ENCODE measurements at places on chromosomes 11 and 22.

- DNase-seq: peak; percentile 96
Observed at GRCh38 chr11:12137938-12138731, 27.7 kb downstream of the MICAL2 start.

DNA sequence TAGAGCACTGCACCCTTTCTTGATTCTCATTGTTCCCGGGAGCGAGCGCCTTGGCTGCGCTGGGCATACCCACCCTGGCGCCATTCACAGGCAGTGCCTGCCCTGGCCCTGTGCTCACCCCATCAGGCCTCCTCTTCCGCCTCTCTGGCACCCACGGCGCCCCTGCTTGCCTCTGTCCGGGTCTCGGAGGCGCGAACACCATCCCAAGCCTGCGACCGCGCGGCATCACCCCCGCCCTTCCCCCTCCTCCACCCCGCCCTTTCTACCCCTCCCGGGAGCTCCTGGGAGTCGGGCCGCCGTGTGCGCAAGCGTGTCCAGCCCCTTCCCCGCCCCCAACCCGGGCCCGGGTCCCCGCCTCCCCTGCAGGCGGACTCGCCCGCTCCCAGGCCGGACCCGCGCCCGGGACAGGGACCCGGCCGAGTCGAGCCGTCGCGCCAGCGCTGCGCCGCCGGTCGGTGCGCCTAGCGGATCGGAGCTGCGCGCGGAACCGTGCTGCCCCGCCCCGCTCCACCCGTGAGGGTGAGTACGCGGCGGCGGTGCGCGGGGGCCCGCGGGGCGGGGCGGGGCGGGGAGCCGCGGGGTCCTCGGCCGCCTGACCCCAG, at the start of gene ST3GAL4:
TSS of gene ST3GAL4 (plus strand) at position 363 of the 602 bp plus-strand sequence. CDS start 50,470 bp downstream, outside the sequence.
- DNase-seq: peak; percentile 36

DNA sequence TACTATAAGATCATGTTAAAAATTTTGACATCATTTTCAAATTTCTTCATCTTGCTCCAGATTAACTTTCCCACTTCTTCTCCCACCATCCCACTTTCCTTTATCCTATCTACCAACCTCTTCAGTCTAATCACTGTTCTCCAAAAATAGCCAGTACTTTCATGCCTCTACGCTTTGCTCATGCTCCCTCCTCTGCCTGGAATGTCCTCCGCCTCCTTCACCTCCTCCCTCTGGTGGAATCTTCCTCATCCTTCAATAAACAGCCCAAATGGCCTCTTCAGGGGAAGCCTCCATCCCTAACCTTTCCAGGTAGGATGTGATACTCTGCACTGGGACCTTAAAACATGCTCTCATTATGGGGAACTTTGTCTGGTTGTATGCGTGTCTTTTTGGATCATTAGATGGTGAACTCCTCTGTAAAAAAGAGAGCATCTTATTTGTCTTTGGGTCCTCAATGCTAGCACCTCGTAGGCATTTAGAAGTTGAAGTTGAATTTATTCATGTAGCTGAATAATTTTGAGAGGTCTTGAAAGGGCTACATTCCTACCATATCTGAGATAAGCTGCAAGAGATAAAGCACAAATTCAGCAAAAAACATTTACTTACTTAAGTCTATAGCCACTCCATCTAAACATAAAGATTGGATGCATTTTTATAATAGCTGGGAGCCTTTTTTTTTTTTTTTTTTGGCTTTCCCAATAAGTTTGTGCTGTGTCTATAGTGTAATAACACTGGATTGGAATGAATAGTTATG, 8.0 kb upstream of the CSRP3 start:
- DNase-seq: no peak

DNA sequence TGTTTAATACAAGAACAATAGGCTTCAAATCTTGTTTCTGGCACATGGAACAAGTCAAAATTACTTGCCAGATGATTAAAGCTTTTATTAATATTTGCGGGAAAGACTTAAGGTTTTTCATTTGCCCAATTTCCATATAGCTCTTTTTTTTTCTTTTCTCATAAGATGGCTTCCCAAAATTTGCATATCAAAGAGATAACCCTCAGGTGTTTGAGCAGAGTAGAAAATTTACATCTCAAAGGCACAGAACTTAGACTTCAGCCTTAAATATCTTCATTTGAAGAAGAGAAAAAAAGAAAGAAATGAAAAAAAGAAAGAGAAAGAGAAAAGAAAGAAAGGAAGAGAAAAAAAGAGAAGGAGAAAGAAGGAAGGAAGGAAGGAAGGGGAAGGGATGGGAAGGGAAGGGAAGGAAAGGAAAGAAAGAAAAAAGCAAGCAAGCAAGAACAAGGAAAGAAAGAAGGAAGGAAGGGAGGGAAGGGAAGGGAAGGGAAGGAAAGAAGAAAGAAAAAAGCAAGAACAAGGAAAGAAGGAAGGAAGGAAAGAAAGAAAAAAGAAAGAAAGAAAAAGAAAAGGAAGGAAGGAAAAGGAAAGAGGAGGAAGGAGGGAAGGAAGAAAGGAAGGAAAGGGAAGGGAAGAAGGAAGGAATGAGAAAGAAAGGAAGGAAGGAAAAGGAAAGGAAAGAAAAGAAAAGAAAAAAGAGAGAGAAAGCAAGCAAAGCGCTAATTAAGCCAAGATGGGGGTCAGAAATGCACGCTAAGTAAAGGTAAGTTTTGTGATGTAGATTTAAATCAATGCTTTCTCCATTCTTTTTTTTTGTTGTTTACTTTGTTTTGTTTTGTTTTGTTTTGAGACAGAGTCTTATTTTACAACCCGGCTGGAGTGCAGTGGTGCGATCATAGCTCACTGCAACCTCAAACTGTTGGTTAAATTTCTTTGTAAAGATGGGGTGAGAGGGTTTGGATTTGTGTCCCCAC, 20.2 kb upstream of the IFITM3 start:
- DNase-seq: no peak

DNA sequence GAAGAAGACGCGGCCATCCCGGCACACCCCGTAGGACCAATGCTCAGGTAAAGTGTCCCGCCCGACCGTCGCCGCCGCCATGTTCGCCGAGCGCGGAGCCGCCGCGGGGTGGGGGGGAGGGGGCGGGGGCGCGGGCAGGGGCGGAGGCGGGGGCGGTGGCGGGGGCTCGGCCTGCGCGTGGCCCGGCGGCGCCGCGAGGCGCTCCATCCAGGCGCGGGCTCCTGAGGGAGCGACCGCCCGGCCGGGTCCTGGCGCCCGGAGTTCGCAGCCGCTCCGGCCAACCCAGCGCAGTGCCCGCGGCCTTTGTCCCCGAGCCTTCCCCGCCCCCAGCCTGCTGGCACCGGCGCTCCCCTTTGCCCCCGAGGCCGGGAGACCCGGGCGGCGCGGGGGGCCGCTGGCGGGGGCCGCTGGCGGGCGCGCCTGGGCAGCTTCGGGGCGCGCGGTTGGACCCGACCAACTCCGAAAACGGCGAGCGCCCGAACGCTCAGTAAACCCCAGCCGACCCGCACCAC, at the start of gene PLEKHA7:
TSS of gene PLEKHA7 (minus strand) at position 94 of the 512 bp plus-strand sequence. CDS start at position 81, 13 bp downstream.
- DNase-seq: no peak

GRCh38 chr22:20155330-20156041, 4.6 kb upstream of the CCDC188 start:
- DNase-seq: peak; percentile 89

DNA sequence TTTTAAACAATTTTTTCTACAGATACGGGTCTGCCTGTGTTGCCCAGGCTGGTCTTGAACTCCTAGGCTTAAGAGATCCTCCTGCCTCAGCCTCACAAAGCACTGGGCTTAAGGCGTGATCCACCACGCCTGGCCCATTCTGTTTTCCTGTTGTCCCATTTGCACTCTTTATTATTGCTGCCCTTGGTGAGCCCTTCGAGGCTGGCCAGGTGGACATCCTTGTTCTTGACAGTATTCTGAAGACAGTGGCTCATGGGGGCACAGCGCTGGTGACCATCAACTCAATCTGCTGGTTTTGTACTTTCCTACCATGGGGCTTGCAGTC, 35.6 kb downstream of the TBC1D22A start:
- DNase-seq: no peak

DNA sequence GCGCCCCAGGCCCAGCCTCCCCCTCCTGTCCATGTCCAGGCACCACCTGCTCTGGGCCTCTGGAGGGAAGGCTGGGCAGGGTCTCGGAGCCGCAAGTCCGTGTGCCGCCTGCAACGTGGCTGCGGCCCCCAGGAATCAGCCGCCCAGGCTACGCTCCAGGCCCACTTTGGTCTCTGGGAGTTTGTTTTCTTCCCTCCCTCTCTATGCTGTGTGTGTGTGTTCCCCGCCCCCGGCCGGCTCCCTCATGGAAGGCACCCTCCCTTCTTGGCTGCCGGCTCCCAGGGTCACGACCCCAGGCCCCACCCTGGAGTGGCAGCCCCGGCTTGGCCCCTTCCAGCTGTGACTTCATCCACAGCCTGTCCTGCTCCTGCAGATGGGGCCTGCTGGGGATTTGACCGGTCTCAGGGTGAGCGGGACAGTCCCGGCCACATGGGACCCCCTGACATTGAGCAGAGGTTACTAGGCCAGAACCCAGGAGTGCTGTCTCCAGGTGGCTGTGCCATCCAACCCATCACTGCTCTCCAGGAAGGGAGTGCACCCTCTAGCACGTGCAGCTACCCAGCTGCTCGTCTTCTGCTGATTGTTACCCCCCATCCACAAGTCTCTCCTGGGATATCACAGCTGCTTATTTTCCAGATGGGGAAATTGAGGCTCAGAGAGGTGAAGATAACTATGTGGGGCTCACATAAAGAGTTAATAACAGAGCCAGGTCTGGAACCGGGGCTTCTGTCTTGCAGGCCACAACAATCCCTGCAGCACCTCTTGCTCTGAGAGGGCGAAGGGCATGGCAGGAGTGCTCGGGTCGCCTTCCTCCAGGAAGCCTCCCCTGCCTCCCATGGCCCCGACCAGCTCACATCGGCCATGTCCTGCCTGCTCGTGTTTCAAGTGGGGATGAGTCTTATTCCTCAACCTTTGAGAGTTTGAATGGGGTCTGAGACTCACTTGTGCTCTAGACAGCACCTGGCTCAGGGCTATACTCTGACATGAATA, 2.8 kb upstream of the LIF start:
- DNase-seq: no peak

- no peak for DNase-seq
Observed at GRCh38 chr11:69211920-69212797, 56.4 kb downstream of the SMIM38 start.

- DNase-seq: no peak
Observed at GRCh38 chr22:29049655-29050263, 11.9 kb downstream of the C22orf31 start.

GRCh38 chr22:47292546-47293320, 530.3 kb downstream of the TBC1D22A start:
- no peak for DNase-seq

DNA sequence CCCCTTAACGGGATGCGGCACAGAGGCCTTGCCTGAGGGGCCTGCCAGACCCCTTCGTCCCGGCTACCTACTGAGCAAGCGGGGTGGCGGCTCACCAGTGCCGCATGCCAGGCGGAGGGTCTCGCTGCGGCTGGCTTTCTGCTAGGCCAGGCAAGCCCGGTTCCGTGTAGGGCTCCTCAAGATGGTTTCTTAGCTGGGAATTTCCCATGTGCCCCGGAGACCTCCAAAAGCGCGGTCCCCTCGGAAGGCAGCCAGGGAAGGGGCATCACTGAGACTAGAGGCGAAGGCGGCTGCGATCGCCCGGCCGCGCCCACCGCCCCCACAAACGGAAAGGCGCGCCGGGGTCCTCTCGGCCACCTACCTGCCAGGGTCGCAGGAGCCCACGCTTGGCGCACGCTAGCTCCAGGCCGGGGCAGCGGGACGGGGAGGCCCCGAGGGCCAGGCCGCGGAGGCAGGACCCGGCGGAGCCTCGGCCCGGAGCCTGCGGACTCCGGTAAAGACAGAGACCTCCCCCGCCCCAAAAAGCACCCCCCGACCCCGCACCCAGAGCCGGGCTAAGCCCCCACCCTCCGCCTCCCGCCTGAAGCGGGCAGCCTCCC, 23.8 kb downstream of the MICAL3 start:
- DNase-seq: no peak

DNA sequence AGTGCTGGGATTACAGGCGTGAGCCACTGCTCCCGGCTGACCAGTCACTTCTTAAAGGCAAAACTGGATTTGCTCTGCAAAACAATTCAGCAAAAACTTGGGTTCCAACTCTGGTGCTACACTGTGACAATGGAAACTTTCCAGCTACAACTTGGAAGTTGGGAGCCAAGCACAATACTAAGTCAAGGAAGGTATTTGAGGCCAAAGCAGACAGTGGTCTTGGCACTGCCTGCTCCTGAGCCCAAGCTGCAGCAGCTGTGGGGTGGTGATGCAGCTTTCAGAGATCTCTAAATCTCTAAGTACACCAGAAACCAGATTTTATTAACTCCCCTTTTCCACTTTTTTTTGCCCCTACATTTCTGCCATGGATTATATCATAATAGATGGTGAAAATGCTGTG, 17.5 kb downstream of the ADM start:
- DNase-seq: no peak

DNA sequence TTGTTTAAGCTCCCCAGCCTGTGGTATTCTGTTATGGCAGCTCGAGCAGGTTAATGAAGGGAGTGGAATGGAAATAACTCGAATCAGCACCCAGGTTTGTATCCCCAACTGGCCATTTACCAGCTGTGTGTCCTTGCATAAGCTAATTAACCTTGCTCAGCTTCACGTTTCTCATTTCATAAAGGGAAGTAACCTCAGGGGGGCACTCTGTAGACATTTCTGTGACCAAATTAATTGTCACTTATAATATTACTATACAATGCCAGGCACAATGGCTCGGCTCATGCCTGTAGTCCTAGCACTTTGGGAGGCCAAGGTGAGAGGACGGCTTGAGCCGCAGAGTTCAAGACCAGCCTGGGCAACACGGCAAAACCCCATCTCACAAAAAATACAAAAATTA, 13.8 kb downstream of the ADA2 start:
- DNase-seq: no peak

DNA sequence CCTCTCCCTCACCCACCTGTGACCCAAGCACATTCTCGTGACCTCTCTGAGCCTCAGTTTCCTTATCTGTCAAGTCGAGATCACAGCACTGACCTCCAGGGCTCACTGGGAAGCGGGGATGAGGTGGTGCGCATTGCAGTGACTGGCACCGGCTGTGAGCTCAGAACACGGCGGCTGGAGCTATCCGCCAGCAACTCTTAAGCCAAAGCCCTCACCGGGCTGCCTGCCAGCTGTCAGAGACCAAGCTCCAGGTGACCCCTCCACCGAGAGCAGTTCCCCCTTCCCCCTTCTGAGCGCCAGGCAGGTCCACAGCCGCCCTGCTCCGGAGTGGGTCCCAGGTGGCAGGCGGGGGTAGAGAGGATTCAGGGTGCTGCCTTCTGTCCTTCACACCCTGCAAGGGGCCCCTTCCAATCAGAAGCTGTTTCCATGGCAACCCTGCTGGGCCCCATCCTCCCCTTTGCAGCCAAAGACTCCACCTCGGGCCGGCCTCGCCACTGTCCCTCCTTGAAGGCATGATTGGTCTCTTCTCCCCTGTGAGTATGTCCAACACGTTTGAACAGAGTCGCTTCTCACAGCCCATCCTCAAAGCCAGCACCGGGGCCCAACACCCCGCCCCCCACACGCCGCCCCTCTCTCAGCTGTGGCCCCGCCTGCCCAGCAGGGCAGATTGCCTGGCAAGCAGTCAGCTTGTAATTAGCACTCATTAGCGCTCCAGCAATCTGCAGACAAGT, 98.7 kb downstream of the WNT7B start:
- no peak for DNase-seq

GRCh38 chr22:32596471-32596870, 121.9 kb downstream of the FBXO7 start:
- no peak for DNase-seq
